ENCODE measurements at places on chromosomes 3 and 15.

DNA sequence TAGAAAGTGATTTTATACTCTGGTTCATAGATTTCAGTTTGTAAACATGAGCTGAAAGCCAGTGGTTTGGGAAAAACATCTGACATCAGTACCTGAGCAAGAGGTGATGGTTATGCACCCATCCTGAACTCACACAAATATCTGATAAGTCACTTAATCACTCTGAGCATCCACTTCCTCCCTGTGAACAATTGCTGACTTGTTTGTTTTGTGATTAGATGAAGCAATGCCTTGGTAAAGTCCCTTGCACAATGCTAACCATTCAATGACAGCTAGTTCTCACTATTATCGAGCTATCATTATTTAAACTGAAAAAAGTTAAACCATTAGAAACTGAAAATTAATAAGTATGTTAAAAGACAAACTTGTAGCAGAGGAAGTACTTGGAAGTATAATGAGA is 303.0 kb downstream of the PLOD2 start:
- H3K4me3 ChIP-seq: no peak overlapping the region
- H3K4me1 ChIP-seq: no peaks in the 10 kb centered on the region
- H3K27ac ChIP-seq: no peak overlapping the region
- no peak for DNase-seq

DNA sequence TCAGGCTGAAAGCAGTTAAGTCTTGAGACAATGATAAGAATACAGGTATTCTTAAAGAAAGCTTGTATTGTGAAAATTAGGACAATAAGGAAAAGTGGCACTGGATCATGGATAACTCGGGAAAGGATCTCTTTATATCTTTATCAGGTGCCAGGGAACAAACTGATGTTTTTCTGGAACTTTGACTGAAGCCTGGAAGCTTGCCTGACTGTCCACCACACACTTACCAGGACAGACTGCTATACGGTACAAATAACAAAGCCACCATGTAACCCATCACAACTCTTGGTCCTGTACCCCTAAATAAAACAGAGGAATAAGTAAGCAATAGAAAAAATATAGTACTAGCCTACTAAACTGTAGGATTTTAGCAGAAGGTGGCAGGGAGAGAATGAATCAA is 623.0 kb downstream of the OTOL1 start:
- no peak overlapping the region for H3K4me3 ChIP-seq
- no peak for DNase-seq
- no peaks in the 10 kb centered on the region for H3K27me3 ChIP-seq
- no peak overlapping the region for H3K27ac ChIP-seq
- H3K36me3 ChIP-seq: no peaks in the 10 kb centered on the region

DNA sequence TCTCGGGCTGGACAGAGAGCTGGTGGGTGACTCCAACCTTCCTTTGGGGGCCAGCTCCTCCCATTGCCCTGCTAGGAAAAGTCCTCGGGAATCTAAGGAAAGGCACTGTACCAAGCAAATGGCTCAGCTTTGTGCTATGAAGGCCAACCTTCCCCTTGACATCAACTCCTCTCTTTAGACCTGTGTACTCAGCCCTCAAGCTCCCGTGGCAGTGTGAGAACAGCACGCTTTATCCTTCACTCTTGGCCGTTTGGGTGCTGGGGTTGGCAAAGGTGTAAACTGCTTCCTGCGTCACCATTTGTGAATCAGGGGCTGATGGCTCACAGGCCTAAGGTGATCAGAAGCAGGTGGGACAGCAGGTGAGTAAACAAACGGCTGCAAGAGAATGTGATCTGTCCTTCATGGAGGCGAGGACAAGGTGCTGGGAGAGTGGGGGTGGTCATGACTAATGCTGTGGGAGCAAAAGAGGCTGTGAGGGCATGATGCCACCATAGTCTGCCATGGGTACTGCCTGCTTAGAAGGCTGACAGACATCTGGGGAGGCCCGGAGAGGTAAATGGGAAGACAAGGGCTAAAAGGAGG is 165.2 kb upstream of the TPM1 start:
- H3K4me1 ChIP-seq: peaks cover 5% of the 10 kb centered on the region
- H3K4me3 ChIP-seq: no peak overlapping the region
- H3K36me3 ChIP-seq: peaks cover 4% of the 10 kb centered on the region
- H3K27ac ChIP-seq: no peak overlapping the region
- no peak for DNase-seq
- H3K27me3 ChIP-seq: no peaks in the 10 kb centered on the region

- no peak overlapping the region for H3K27ac ChIP-seq
- H3K4me1 ChIP-seq: no peaks in the 10 kb centered on the region
- no peak for DNase-seq
- H3K36me3 ChIP-seq: no peaks in the 10 kb centered on the region
- no peaks in the 10 kb centered on the region for H3K27me3 ChIP-seq
These were observed 59.6 kb downstream of the PRTG start for GRCh38 chr15:55683376-55683775.

DNA sequence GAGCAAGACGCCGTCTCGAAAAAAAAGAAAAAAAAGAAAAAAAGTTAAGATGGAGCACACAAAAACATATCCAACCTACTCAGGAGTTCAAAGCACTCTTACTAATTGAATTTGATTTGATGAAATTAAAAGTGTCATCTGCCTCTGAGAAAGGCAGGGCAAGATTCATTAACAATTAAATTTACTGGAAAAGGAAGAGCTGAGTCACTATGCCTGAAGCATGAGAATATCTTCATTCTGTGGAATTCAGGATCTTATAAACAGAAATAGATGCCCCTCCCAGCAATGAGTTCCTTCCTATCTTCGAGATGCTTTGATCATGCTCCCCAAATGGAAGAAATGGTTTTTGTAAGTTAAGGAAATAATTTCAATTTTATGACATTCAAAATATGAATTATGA is 61.0 kb upstream of the ST3GAL6 start:
- no peaks in the 10 kb centered on the region for H3K27me3 ChIP-seq
- no peaks in the 10 kb centered on the region for H3K4me1 ChIP-seq
- no peaks in the 10 kb centered on the region for H3K36me3 ChIP-seq
- H3K27ac ChIP-seq: no peak overlapping the region
- DNase-seq: no peak

- H3K27ac ChIP-seq: no peak overlapping the region
- H3K36me3 ChIP-seq: no peaks in the 10 kb centered on the region
- no peak for DNase-seq
These were observed 253.2 kb upstream of the UBE2E1 start for GRCh38 chr3:23552506-23552905.

DNA sequence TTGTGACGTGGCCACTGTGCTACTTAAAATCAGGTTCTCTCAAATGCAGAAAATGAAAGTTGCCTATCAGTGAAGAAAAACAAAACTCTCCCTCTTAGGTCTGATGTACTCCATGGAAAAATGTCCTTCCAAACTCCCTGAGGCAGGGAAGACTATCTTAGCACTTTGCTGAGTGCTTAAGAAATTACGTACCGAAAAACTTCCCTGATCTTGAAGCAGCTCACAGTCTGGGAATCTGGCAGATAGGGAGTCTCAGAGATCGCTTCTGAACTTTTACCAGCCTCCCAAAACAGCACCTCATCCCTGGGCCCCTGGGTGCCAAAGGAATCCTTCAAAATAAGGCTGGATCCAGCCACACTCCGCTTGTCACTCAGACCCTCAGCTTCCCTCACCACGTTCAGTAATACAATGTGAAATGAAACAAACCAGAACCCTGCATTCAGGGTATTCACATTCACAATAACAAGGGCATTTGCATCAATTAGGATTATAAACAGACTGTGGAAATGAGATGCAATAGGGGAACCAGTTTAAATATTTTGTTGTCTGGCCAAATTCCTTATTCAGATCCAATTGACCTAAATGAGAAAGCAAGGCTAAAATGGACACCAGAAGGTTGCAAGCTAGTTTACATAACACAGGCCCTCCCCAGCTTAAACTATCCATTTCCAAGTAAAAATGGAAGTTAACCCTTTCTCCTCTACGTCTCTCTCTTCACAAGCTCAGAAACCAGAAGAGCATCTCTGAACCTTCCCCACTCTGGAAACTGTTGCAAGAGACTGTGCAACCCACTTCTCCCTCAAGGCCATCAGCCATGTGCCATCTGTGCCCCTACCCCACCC is 20.9 kb downstream of the OSBPL10 start:
- H3K27me3 ChIP-seq: no peaks in the 10 kb centered on the region
- DNase-seq: peak; percentile 41
- H3K4me1 ChIP-seq: peaks cover 9% of the 10 kb centered on the region
- H3K36me3 ChIP-seq: peaks cover 16% of the 10 kb centered on the region
- peak overlapping the region; percentile 94 for H3K27ac ChIP-seq
- H3K4me3 ChIP-seq: peak overlapping the region; percentile 55

GRCh38 chr3:141455603-141456300 is 31.1 kb upstream of the RASA2 start:
- no peaks in the 10 kb centered on the region for H3K36me3 ChIP-seq
- H3K4me1 ChIP-seq: no peaks in the 10 kb centered on the region
- no peak overlapping the region for H3K27ac ChIP-seq
- no peak overlapping the region for H3K4me3 ChIP-seq

DNA sequence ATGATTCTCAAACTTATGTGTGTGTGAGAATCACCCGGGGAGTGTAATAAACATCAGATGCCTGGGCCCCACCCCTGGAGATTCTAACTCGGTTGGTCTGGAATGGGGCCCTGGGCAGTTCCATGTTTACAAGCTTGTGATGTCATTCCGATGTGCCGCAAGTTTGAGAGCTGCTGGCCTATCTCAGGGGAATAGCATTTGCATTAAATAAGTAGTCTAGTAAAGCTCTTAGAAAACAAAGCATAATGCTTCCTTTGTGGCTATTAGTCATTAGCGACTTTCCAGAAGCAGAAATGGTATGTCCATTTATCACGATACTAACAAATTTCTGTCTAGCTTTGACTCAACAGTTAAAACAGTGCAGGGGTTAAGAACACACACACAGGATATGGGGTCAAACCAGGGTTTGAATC is 20.9 kb downstream of the PGBD4 start:
- no peak overlapping the region for H3K27ac ChIP-seq
- no peak overlapping the region for H3K4me3 ChIP-seq
- DNase-seq: no peak
- no peaks in the 10 kb centered on the region for H3K36me3 ChIP-seq

DNA sequence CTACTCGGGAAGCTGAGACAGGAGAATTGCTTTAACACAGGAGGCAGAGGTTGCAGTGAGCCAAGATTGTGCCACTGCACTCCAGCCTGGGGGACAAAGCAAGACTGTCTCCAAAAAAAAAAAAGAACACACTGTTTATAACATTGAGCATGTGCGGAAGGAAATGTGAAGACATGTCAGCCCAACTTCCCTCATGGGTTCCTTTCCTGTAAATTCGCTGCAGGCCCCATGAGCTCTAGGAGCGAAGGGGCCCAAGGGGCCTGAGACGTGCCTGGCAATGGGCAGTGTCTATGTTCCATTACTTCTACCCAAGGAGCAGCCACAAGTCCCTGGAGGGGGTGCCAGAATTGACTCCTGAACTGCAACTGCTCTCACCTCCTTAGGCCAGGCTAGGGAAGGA is 3.2 kb downstream of the PFKFB4 start:
- H3K27me3 ChIP-seq: no peaks in the 10 kb centered on the region
- no peak for DNase-seq
- peaks cover 9% of the 10 kb centered on the region for H3K36me3 ChIP-seq
- H3K4me3 ChIP-seq: no peak overlapping the region

GRCh38 chr3:23809294-23809693 is 3.5 kb downstream of the UBE2E1 start:
- no peak overlapping the region for H3K27ac ChIP-seq
- peaks cover 5% of the 10 kb centered on the region for H3K4me1 ChIP-seq
- peaks cover 39% of the 10 kb centered on the region for H3K36me3 ChIP-seq
- no peaks in the 10 kb centered on the region for H3K27me3 ChIP-seq

DNA sequence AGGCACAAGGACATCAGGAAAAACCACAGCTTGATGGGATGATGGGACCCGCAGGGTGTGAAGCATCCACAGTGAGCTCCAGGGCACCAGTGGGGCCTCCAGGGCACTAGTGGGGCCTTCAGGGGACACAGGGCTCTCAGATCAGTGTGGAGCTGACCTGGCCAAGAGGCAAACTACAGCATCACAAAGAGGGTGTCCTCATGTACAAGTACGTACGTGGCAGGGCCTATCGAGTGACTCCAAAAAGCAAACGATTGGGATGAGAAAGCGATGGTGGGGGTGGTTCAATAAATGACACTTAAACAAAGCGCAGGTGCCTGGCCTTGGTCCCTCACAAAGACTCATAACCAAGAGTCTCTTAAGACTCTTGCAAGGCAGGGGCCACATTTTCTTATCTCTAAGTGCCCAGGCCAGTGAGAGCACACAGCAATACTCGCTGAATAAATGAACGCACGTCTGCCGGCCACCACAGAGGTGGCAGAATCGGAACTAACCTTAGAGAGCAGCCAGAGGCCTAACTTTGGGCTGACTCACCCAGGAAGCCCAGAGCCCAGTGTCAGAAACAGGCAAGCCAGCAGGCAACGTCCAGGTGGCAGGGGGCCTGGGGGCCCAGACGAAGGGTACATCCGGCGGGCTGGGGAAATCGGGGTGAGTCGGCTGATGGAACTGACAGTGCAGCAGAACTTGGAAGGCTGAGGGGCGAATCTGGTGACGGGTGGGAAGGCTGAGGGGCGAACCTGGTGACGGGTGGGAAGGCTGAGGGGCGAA is 8.7 kb downstream of the PCSK6 start:
- no peak for DNase-seq
- no peak overlapping the region for H3K27ac ChIP-seq
- H3K4me1 ChIP-seq: no peaks in the 10 kb centered on the region
- no peaks in the 10 kb centered on the region for H3K36me3 ChIP-seq

- peak; percentile 94 for DNase-seq
- H3K27ac ChIP-seq: no peak within 1 kb of the TSS
- no peaks in the 10 kb centered on the region for H3K27me3 ChIP-seq
These were observed at the start of gene ERC2 for GRCh38 chr3:56468184-56469106. TSS of gene ERC2 (minus strand) at chr3:56468467.

DNA sequence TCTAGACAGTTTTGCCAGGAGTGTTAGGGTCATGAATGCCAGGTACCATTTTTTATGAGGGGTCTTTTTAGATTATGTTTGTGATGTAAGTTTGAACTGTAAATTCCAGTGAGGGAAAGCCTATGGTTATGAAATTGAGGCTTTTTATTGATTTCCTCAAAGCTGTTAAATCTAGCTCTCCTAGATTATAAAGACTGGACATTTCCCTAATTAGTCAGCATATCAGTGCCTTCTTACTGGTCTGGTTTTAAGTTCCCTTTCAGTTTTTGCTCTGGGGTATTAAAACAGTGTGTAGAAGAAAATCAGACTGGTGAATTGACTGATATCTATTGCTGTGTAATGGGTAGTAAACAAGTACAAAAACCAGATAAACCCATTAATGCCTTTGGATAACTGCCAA is 39.2 kb downstream of the LRRC49 start:
- H3K27me3 ChIP-seq: no peaks in the 10 kb centered on the region
- H3K36me3 ChIP-seq: no peaks in the 10 kb centered on the region
- no peaks in the 10 kb centered on the region for H3K4me1 ChIP-seq
- no peak overlapping the region for H3K4me3 ChIP-seq
- no peak overlapping the region for H3K27ac ChIP-seq

GRCh38 chr3:78736863-78737262 is 1030.9 kb downstream of the ROBO1 start:
- H3K36me3 ChIP-seq: no peaks in the 10 kb centered on the region
- no peak for DNase-seq
